ENCODE measurements at places on chromosomes 3 and 15. TPM values are rescaled to one million over a fixed set of nuclear protein-coding genes. Genes with fewer than 3 reads are reported as not detected.

GRCh38 chr3:105214590-105214989, 152.1 kb upstream of the ALCAM start:
- no peak for DNase-seq

GRCh38 chr3:23948761-23949160, 3.7 kb downstream of the NR1D2 start:
- DNase-seq: no peak

- no peak for DNase-seq
These were observed 79.7 kb downstream of the TMEM266 start for GRCh38 chr15:76139368-76140073.

DNA sequence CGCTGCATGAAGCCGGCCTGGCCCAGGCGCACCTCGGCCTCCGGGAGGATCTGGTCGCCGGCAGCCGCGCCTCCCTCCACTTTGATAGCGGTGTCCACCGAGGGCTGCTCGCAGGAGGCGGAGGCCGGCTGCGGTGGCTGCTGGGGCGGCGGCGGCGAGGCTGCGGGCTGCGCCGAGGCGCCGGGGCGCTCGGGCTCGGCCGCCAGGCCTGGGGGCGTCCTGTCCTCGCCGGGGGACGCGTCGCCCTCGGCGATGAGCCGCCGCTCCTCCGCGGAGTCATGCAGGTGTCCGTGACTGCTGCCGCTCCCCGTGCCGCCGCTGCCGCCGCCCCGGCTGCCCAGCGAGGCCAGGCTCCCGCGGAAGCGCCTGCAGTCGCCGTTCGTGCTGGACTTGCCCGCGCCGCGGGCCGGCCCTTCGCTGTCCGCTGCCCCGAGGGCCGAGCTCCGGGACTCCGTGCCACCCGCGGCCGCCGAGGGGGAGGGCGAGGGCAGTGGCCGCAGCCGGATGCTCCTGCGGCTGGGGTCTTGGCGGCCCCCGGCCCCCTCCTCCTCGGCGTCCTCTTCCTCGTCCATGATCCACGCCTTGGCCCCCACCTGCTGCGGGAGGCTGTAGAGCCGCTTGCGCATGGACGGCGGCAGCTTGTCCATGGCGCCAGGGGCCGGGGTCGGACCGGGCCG, 996 bp downstream of the HCN4 start:
- DNase-seq: no peak

GRCh38 chr15:70762469-70763119, 764 bp downstream of the UACA start:
- peak; percentile 74 for DNase-seq

DNA sequence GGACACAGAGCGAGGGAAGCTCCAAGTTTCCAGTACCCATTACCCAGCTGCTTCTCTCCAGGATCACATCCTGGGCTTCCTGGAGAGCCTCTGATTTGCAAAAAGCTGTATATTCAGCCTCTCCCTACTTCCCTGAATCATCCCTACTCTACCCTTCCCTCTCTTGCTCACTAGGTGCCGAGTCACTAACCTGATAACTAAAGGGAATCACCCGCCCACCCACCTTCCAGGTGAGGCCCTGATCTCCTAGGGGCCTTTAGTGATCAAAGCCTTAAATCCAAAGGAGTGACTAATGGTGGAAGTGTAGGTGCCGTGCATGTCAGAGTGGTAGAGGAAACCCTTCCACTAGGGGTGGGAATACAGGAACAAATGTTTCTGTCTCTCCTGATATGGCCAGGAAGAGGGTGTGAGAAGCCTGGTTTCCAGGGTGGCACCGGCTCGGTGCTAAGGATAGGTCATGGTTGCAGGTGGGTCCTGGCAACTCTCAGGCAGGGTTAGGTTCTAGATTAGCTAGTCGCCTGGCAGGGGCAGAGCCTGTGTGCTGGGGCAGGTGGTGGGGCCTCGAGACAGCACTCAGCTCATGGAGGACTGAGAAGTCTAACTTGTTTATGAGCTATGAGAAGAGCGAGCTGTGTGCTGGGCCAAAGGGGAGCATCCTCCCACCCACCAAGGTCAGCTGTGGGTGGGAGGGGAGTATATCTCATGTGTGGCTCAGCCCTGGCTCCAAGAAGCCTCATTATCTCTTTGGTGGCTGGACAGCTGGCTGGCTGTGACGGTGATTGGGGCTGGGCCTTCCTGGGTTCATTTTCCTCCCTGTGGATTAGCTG, 10.1 kb downstream of the SEMA7A start:
- DNase-seq: no peak

DNA sequence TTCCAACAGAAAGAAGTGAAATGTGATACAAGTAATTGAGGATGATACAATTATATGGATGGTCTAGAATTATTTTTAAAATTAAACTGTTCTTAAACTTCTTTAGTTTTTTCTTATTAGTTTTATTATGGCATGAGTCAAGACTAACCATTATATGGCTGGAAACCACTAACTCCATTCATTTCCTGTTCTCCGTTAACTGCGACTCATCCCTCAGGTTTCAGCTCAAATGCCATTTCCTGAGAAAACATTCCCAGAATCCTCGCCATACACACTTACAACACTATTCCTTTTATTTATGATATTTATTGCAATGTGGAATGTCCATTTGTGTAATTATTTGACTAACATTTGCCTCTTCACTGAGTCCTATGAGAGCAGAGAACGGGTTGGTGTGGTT, 394.1 kb downstream of the SOX2 start:
- DNase-seq: no peak

- no peak for DNase-seq
These were observed 13.6 kb downstream of the ARL6 start for GRCh38 chr3:97778152-97778551.

GRCh38 chr3:61570813-61571212, 9.4 kb downstream of the PTPRG start:
- no peak for DNase-seq

GRCh38 chr15:86044981-86045380, 34.7 kb upstream of the AGBL1 start:
- DNase-seq: no peak

- no peak for DNase-seq
These were observed 15.3 kb upstream of the EBLN2 start for GRCh38 chr3:73046195-73046594.

Gene ANKRD34C
- not detected for polyA plus RNA-seq

Gene SECISBP2L
- polyA plus RNA-seq: 9.5 TPM

Data from sigmoid colon (tissue), 7 donors.